ENCODE measurements at places on chromosomes 16 and 17.

DNA sequence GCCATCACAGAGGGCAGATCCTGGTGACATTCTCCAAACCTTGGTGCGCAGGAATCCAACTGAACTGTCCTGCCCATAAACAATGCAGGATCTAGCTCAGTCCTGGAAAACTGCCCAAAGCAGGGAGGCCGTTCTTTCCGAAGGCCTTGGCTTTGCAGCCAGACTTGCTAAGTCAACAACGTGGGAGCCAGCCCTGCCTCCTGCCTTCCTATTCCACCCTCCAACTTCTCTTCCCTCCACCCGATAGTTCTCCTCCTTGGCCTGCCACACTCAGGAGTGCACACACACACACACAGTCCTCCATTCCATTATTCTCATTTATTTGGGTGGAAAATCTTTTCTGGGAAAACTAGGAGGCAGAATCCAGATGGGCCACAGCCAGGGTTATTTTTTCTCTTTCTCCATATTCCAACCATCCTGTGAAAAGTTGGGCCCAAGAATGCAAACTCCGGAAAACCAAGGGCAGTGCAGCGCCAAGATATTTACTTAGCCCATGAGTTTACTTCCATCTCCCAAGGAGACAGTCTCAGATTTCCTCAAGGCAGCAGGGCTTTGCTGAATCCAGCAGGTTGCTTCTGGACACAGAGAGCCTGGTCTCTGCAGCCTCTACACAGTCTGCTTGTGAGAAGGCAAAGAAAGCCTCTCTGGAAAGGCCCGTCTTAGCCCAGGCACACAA is 15.8 kb downstream of the COPRS start:
- no peak for DNase-seq

GRCh38 chr16:11377154-11377553 is 31.9 kb downstream of the RMI2 start:
- no peak for DNase-seq

DNA sequence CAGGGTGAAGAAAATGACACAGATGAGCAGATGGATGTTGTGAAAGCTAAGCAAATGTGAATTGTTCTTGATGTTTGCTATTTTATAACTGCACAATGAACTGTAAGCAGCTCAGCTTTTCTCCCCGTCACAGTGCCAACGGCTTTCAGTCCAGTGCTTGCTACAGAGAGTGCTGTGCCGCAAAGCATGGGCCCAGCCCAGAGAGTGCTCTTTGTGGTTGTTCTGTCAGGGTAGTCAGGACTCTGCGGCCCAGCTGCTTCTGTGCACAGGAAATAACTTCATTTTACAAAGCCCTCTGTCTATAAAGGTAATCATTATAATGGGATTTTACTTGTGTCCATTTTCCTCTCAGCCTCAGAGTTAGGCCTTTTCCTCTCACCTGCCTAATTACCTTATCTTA is 39.1 kb downstream of the CDRT15 start:
- no peak for DNase-seq

GRCh38 chr16:50067290-50067853 is 1.6 kb downstream of the HEATR3 start:
- DNase-seq: no peak

DNA sequence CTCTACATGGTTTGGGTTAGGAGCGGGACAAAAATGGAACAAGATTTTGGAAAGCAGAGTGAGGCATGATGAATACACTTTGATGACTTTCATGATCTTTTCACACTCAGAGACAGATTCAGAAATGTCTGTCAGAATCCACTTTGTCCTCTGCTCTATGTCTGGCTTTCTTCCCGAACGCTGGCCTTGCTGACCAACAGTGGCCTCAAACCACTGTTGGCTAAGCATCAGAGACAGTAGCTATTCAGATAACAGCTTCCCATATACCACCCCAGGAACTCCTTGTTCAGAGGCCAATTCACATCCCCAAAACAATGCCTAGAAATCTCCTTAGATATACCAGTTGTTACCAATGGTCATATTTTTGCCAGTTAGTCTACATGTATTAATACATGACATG is 40.9 kb downstream of the FBXL20 start:
- DNase-seq: no peak

- no peak for DNase-seq
Observed at GRCh38 chr17:16269658-16270057, 52.6 kb downstream of the PIGL start.

DNA sequence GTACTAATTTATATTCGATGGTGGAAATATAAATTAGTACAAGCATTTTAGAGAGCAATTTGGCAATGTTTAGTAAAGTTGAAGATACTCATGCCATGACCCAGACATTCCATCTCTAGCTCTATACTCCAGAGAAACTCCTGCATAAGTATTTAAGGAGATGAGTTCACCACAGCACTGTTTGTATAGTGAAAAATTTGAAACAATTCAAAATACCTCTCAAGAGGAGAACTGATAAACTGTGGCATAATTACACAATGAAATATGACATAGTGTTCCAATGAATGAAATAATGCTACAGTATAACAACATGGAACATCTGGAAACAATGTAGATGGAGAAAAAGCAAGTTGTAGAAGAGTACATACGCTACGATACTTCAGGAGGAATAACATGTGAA is 48.6 kb upstream of the IRX3 start:
- DNase-seq: no peak

- DNase-seq: no peak
Observed at GRCh38 chr16:69938981-69939820, 11.9 kb upstream of the CLEC18A start.

DNA sequence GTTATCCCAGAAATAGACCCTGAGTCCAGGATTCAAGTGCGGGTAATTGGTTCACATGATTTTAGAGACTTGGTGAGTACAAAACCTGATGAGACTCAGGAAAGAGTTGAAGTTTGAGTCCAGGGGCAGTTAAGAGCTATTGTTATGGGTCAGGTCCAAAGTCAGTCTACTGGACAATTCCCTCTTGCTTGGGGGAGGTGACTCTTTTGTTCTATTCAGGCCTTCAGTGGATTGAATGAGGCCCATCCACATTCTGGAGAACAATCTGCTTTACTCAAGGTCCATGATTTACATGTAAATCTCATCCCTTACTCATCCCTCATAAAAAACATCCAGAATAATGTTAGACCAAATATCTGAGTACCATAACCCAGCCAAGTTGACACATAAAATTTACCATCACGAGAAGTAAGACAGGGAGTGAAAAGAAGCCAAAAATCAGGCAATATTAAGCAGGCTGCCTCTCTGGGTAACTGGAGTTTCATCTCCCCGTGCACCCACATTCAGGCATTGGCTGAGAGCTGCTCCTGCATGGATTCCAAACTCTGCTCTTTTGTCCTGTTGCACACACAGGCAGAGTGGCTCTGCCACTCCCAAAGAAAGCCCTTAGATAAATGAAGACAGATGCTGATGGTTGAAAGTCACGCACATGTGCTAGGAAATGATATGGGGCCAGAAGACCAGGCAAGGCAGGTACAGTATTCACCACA is 156.0 kb upstream of the SALL1 start:
- no peak for DNase-seq

GRCh38 chr17:50425682-50426471 is at the start of gene ACSF2:
Gene ACSF2 (plus strand): TSS chr17:50426218. CDS start chr17:50426262, 44 bp downstream.
- peak; percentile 43 for DNase-seq

DNA sequence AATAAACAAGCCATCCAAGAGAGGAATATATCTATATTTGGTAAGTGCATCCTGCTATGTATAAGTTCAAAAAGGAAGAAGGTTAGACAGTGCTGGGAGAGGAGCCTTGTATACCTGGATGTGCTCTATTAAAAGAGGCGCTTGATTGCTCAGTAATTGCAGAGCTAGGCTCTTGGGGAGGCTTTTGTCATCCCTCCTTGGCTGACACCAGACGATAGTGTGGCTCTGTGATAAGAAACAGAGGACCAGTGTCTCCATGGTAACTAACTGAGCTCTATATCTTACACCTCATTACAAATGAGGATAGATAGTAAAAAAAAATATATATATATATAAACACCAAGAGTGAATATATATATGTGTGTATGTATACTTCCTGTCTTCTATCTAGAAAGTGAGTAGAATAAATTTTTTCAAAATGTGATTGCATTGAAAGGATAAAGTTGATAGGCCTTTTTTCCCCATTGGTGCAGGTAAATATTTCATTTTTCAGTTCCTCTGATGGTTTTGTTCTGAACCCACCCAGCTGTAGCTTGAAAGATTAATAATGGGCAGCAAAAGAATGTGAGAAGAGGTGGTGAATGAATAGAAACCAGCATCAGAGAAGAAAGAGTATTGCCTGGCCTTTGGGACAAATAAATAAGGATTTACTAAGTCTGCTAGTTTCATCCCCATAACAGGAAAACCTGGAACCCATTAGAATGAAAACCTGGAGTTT is 303.7 kb downstream of the ZFHX3 start:
- no peak for DNase-seq

DNA sequence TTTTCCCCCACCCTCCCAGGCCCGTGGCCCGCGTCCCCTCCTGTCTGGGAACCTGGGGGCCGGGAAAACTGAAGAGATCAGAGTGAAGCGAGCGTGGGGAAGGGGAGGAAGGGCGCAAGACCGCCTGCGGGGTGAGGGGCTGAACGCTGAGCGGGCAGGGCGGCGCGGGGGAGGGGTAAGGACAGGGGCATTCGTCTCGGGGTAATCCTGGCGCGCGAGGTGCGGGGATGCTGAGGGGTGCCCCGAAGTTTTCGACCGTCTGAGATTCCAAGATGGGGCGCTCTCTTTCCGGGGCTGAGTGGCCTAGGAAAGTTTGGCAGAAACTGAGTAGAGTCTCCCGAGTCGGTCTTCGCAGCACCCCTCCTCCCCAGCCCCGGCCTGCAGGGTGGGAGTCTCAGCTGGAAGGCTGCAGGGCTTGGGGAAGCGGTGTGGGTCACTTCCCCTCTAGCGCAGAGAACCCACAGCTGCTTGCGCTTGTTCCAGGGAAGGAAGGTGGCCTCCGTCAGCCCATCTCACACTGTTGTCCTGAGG is 555 bp downstream of the TTYH2 start:
- DNase-seq: peak; percentile 13

- DNase-seq: peak; percentile 51
Observed at GRCh38 chr16:81752225-81752875, 26.7 kb upstream of the PLCG2 start.

GRCh38 chr17:82388223-82388921 is 16.8 kb downstream of the UTS2R start:
- DNase-seq: no peak

GRCh38 chr16:59604354-59604753 is 870.2 kb upstream of the GOT2 start:
- no peak for DNase-seq

DNA sequence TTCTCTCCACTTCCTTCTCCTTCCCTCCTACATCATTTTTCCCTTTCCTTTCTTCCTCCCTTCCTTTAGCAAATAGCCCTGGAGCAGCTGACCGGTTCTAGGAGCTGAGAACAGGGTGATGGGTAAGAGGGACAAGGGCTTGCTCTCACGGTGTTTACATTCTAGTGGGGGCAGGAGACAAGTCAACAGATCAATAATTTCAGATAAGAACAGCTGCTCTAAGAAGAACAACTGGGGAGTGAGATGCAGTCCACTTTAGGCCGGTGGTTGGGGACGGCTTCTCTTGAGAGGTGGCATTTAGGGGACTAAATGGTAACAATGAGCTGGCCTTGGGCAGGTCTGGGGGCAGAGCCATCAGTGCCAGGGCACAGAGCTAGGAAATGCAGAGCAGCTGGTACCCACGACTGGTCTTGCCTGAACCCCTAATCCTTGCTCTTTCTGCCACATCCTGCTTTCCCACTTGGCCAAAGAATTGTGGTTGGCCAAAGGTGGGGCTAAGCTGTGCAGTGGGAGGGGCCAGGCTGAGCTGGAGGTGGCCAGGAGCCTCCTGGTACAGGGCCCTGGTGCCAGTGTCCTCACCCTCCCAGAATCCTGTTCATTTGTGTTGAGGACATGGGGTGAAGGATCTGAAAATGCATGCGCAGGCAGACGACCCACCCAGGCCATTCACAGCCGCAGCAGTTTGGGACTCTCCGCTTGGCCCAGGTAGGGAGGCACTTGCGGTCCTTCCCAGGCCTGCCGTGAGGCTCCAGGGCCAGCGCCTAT is 17.7 kb downstream of the CBX4 start:
- DNase-seq: no peak

DNA sequence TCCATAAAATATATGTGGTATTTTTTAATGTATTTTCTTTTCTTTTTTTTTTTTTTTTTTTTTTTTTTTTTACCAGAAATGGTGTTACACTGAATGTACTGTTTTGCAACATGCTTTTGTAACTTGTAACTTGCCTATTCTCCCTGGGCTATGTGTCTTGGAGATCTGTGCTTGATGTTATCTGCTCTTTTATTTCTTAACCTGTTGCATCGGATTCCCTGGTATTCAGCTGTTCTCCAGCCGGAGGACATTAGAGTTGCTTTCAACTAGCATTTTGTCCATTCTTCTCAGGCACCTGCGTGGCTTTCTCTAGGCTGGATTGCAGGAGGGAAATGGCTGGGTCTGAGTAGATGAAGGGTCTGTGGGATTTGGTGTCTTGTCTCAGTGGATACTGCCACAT is 47.4 kb downstream of the KATNIP start:
- DNase-seq: no peak

DNA sequence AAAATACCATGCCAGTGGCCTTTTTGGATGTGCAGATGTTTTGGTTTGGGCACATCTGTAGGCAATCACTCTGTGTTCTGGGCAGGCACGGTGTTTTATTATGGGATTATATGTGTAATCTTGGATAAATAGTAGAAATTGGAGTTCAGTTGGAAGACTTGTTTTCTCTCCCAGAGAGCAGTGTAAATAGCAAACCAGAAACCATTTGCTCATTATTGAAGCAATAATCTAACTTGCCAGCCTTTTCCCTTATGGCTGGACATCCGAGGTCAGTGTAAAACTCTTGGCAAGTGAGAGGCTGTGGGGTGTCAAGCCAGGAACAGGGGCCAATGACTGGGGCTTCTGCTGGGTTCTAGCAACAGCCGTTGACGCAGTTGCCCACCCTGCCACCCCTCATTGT is 69.9 kb downstream of the IRX3 start:
- DNase-seq: no peak

DNA sequence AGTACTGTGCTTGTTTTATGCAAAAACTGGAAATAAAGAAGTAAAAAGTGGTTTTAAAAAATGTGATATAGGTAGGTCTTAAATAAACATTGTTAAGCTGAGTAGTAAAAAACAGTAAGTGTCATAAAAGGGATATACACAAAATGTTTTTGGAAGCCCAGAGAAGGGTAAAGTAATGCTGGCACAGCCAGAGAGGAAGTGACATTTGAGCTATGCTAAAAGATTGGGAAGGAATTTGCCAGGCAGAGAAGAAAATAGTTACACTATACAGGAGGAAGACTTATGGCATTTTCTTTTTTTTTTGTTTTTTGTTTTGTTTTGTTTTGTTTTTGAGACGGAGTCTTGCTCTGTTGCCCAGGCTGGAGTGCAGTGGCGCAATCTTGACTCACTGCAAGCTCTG is 40.8 kb upstream of the TAOK1 start:
- no peak for DNase-seq
